ENCODE measurements at places on chromosomes 4 and X.

- no peak for DNase-seq
These were observed 399.0 kb downstream of the GBA3 start for GRCh38 chr4:23091711-23092110.

DNA sequence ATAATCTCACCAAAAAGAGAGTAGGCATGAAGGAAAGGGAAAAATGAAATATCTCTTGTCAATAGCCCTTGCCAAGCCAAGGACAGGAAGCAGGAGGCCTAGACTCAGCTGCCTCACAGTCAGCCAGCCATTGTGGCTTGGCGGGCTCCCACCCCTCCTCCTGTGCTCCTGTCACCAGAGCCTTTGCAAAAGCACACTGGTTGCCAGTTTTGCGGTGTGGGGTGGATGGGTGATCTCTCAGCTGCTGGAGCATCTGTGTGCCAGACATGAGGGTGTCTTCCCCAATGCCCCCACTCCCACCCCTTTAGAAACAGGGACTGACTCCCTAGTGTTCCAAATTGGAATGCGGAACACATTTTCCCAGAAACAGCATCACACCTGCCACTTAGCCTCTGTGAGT lies 26.1 kb downstream of the ARHGEF6 start:
- DNase-seq = no peak

GRCh38 chr4:158259955-158260575 lies 49.8 kb downstream of the TMEM144 start:
- DNase-seq = no peak

GRCh38 chr4:20194123-20195013 lies 57.3 kb upstream of the SLIT2 start:
- no peak for DNase-seq

GRCh38 chrX:106692425-106693065 lies 34.0 kb upstream of the RNF128 start:
- DNase-seq = no peak

- DNase-seq = no peak
These were observed 2.0 kb downstream of the PGK1 start for GRCh38 chrX:78105944-78106650.

GRCh38 chr4:26609868-26610267 lies 26.0 kb downstream of the TBC1D19 start:
- DNase-seq = no peak

- DNase-seq = no peak
These were observed 22.8 kb downstream of the RAB28 start for GRCh38 chr4:13461191-13461905.

DNA sequence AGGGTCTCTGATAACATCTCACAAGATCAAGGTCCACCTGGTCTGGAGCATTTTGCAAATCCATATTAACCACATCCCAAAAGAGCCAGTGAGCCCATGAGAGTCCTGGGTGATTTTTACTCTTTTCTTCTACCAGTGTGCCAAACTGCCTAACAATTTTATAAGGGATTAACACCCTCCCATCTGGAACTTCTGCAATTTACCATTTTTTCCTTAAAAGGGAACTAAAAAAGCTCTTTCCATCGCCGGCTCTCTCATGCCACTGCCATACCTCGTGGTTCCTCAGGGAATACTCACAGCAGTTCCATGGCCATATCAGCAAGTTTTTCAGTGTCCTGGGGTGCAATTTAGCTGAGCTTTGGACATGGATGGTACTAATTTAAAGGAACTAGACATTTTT lies 55.7 kb downstream of the SEPSECS start:
- no peak for DNase-seq

DNA sequence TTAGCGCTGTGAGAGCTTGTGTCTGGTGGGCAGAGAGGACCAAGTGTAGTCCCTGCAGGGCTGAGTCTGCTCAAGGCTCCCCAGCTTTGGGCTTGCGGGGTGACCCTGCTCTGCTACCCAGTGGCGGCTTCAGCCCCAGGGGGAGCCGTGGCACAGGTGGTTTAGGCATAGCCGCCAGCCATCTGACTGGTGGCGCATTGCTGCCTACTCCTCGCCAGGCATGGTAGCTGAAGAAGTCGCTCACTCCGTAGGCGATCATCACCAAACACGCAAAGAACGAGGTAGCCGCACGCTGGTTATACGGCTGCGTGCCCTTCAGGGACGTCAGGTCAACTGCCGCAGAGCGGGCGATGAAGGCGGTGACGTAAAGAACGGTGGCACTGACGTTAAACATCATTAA lies 180.7 kb upstream of the DIPK2B start:
- DNase-seq = no peak

DNA sequence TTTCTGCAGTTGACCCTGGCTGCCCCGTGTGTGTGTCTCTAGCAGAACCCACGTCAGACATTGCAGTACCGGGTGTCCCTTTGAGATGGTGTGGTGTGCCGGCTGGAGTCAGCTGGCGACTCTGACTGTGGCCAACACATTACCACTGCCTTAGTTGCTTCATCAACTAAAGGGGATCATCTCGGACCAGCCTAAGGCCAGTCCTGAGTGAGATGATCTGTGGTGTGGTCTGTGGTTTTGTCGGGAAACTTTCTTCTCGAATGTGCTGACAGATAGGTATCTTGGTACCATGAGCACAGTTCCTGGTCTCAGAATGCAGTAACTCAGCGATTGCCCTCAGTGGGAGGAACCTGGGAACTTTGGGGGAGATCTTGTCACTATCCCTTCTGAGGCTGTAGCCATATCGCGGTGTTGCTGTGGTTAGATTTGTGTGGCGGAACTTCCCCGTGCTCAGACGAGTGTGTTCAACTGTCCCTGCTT lies 15.8 kb downstream of the TBC1D14 start:
- DNase-seq = no peak

- DNase-seq = peak; percentile 86
These were observed at the start of gene TAB3 for GRCh38 chrX:30889147-30890140. TAB3 (minus strand) TSS chrX:30889254; CDS start chrX:30859588, 29,666 bp downstream.
